ENCODE measurements at places on chromosomes 2 and 18.

DNA sequence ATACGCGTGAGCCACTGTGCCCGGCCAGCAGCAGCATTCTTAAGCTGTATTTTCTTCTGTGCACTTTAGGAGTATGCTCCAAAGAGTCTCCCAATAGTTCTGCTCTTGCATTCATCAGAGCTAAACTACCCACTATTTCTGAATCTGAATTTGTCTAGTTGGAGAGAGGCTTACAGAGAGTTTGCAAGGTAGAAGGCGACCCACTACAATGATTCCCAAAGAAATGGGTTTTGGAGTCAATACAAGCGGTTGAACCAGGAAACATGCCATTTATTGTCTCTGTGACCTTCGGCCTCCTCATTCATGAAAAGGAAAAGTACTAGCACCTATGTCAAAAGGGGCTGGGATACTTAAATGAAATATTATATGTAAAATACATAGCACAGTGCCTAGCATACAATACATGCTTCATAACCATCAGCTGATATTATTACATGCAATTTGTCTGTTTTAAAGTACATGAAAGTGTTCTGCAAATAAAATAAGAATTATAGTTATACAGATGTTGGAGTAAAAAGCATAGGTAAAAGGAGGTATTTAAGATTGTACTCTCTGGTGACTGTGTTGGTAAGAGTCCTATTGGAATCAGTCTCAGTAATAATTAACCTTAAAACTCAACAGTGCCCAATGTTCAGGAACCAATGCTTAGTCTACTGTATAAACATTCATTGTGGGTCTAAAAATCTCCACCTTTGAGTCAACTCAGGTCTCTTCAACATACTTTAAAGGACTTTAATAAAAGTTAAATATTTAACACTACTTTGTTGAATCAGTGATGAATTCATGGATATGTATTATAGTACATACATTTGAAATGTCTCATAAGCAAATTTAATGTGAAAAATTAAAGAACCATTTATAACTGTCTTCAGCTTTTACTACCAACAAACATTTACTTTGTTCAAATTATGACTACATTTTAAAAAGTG is 89.8 kb upstream of the GRB14 start:
- no peak for DNase-seq

GRCh38 chr18:35478520-35479435 is 19.0 kb downstream of the INO80C start:
- DNase-seq: peak; percentile 38

- no peak for DNase-seq
These were observed 66.7 kb downstream of the TWIST2 start for GRCh38 chr2:238914648-238915015.

DNA sequence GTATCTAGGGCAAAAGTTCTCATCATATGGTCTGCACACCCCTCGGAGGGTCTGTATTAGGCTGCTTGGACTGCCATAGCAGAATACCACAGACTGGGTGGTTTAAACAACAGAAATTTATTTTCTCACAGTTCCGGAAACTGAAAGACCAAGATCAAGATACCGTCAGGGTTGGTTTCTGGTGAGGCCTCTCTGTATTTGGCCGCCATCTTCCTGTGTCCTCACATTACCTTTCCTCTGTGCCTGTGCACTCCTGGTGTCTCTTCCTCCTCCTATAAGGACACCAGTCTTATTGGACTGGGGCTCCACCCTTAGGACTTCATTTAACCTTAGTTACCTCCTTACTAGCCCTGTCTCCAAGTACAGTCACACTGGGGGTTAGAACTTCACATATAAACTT is 132.5 kb downstream of the NCOA1 start:
- no peak for DNase-seq

GRCh38 chr18:10235661-10235952 is 218.8 kb upstream of the APCDD1 start:
- DNase-seq: no peak

- no peak for DNase-seq
These were observed 339.7 kb upstream of the SLC14A2 start for GRCh38 chr18:45275367-45276113.

DNA sequence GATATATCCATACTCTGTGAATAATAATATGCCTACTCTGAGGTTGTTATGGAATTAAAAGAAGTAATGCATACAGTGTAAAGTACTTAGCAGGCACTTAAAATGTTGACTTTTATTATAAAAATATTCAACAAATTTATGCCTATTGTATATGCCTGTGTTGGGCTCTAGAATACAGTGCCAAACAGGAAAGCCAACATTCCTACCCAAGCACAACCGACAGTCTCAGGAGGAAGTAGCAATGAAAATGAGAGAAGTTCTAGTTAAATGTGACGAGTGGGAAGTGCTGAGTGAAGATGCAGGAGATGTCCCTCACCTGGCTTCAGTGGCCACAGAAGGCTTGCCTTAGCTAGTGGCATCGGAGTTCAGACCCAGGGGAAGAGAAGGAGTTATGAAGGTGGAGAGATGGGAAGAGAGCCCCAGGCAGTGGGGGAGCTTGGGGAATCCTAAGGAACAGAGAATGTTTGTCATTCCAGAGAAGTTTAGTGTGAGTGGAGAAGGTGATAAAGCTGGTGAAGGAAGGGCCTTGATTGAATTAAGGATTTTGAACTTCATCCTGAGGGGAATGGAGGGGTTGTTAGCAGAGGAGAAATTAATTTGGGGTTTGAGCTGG is 105.4 kb upstream of the CNGA3 start:
- no peak for DNase-seq

DNA sequence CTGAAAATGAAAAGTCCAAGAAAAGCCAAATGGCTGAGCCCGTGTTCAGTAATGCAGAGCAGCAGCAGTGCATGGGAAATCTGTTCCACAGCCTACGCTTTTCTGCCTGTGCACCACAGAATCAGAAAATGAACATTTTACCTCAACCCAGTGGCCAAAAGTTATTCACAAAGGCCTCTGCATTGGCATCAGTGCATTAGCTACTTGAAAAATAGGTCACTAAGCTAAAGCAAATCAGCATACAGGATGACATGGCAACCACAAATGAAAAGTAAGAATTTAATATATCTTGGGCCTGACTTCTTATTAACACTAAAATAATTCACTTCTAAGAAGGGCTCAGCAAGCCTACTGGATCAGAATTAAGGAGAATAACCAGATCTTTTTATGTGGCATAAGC is 1145.3 kb upstream of the CHAC2 start:
- no peak for DNase-seq

GRCh38 chr2:231686192-231687100 is 21.9 kb upstream of the PTMA start:
- no peak for DNase-seq

DNA sequence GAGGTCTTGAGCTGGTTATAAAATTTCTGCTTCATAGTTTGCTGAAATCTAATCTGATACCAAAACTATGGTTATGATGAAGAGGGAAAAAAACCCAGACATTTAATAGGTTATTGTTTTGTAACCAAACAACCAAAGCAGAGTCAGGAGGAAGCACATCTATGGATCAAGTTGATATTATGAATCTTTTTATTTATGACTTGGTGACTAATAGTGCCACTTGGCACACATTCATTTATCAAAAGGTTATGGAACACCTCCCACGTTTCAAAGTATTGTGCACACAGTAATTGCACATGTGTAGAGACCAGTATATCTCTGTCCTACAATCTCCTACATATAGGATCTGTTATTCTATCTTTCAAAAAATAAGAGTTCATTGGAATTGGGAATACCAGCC is 93.0 kb downstream of the DPP4 start:
- DNase-seq: no peak

DNA sequence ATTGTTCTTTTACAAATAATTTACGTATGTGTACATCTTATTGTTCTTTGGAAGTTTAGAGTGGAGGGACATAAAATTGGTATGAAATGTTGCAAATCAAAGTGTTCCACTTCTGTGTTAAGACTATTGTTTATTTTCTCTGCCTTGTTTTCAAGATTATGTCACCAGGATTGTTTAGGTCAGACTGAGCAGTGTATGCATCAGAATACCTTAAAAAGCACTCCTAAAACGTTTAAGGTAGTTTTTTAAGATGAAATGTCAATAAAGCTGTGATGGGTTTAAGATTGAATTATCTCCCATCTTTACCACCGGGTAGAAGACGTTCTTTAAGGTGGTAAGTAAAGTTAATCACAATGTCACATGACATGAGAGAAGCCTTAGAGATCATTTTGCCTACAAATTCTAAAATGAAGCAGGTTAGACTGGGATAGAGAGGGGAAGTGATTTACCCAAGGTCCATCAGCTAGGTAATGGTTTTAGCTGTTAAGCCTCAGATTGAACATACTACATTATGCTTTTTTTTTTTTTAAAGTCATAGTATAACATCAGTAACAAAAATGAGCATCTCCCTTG is 10.6 kb downstream of the VAPA start:
- DNase-seq: no peak

Measured in activated naive CD4-positive, alpha-beta T cell treated with anti-CD3 and anti-CD28 coated beads, Interleukin-2, amount 50 U/mL, for 16 hours (primary cell).